ENCODE measurements at places on chromosomes 7 and 10.

DNA sequence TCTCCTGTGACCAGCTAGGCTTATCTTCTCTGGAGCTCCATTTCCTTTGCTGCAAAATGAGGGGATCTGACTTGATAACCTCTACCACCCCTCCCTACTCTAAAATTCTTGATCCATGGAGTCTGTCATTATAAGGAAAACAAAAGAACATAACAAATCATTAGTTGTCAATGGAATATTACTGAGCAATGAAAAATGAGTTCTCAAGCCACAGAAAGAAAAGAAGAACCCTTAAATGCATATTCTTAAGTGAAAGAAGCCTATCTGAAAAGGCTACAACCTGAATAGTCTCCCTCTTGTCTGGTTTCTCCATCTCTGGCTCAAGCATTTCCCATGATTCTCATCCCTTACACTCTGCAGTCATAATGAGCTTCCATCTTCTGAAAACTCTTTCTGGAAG is 110.4 kb downstream of the PRKCQ start:
- no peak for DNase-seq

GRCh38 chr7:35505066-35505465 is 189.9 kb downstream of the HERPUD2 start:
- peak; percentile 30 for DNase-seq

DNA sequence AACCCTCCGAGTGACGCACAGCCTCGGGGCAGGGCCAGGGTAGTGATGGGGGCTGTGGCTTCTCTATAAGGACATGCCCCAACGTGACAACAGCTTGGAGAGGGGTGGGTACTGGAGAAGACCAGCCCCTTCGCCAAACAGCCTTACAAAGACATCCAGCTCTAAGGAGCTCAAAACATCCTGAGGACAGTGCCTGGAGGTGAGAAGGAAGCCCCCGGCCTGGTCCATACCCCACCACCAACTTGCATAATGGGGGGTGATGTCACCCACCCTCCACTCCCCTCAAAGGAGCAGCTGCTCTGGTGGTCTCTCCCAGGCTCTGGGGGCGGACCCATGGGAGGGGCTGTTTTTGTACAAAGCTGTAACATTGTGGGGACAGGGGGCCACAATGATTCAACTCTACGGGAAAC is 15.1 kb downstream of the PRSS2 start:
- no peak for DNase-seq

DNA sequence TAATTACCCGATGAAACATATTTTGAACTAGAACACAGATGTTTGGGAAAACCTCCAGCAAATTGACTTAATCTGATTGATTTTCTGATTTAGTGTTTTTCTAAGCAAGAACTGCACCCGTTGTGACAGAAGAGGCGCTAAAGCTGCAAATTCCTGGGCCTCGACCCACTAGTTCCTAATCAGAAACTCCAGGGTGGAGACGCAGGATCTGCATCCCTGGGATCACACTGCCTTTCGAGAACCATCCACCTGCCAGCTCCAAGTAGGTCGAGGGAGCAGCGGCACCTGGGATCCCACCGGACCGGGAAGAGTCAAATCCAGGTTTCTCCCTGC is 136.8 kb upstream of the CDCA7L start:
- DNase-seq = no peak

GRCh38 chr10:58513188-58514110 is 777 bp downstream of the BICC1 start:
- no peak for DNase-seq

DNA sequence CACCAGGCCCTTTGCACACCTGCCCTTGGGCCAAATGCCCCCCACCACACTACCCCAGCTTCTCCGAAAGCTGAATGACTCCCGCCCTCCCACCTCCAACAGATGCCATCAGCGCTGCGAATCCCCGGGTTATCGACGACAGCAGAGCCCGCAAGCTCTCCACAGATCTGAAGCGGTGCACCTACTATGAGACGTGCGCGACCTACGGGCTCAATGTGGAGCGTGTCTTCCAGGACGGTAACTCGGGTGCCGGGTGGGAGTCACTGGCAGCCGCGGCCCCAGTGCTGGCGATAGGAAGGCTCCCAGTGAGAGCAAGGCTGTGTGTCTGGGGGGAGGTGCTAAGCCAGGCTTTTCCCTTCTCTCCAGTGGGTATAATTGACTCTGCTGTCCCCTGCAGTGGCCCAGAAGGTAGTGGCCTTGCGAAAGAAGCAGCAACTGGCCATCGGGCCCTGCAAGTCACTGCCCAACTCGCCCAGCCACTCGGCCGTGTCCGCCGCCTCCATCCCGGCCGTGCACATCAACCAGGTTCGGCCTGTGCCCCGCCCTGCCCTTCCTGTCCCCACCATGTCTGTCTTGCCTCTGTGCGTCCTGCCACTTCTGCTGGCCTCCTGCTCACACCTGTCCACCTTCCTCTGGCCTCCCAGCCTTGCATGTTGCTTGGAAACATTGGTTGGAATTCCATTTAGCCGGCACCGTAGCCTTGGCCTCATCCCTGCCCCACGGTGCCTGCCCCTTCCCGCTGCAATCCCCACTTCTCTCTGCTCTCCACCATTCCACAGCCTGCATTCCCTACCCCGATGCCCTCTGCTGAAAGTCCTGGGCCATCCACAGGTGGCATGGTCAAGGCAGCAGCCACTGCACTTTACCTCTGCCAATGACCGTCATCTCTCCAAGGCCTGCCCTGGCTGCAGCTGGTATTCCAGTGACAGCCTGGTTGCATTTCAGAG is 32.1 kb downstream of the AGAP3 start:
- DNase-seq = no peak

DNA sequence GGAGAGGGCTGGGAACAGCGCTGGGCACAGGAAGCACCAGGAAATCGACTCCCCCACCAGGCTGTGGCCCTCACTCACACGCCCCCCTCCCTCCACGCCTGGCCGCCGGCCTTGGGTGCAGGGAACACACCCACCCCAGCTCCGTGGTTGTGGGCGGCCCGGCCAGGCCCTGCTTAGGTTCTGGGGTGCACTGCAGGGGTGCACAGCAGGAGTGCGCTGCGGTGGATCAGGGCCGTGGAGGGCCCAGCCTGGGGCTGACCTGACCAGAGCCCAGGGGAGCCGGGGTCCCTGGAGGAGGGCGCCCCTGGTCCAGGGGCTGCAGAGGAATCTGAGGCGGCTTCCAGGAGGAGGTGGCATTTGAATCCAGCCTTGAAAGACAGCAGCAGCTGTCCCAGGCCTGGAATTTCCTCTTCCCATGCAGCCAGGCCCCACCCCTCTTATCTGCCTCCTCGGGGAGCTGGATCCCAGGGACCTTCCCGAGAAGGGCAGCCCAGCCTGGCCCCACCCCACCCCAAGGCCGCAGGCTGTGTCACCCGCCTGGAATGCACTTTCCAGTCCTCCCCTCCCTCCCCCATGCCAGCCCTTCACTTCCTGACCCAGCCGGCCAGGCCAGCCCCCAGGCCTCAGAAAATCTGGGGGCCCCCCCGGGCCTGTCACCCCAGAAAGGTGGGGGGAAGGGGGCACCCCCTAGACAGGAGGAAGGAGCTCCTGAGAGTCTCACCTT is 18.4 kb upstream of the PDGFA start:
- no peak for DNase-seq

DNA sequence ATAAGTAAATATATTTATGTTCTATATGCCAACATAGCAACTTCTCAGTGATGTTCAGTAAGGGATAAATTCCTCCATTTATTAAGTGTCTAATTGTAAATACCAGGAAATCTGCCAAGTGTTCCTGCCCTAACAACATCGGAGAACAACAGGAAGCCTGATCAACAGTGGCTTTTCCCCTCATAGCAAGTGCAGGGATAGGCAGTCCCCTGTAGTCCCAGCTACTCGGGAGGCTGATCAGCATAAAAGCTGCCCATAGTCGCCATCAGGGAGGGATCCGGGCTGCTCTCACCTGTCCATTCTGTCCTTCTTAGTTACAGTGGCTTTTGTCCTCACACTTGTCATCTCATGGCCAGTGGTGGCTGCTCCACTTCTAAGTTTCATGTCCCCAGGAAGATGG is 141.3 kb downstream of the IDE start:
- no peak for DNase-seq

DNA sequence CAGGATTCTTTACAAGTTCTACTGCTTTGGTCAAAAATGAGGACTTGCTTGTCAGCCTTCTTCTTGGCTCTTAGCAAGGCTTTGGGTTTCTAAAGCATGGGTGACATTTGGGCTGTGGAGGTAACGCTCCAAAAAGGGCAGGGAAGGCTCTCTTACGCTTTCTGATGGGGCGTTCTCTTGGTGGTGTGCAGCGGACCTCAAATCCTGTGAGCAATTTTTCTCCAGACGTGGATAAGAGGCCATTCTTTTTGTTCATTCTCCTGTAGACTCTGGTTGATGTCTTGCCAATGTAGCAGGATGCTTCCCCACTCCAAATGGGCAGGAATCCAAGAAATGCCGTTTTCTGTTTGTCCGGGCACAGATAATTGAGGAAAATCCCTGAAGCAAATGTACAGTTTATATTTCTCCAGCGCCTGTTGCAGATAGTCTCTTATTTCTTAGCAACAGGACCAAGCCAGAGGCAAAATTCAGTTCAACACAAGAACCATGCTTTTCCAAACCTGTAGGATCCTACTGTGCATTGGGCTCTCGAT is 138.4 kb upstream of the NFE2L3 start:
- DNase-seq = peak; percentile 68

All from DMS79 treated with DMSO at 0.1 percent for 48 hours (cell line).